Natural killer cell treated with Interleukin-12 subunit alpha and Interleukin-12 subunit beta and Interleukin-15 and Interleukin-18, amount 100 ng/mL, for 72 hours (primary cell): ENCODE measurements at places on chromosomes 12 and 14. TPM values are rescaled to one million over a fixed set of nuclear protein-coding genes. Genes with fewer than 3 reads are reported as not detected.

COPS7A gene
- total RNA-seq = 60.6 TPM

OR6J1 gene
- not detected for total RNA-seq

RPGRIP1 gene
- total RNA-seq = not detected

GLI1 gene
- 0.61 TPM for total RNA-seq

KRT75 gene
- total RNA-seq = not detected

CLEC4C gene
- total RNA-seq = not detected

SLC25A21 gene
- not detected for total RNA-seq

IL22 gene
- total RNA-seq = 3.4 TPM

KRT77 gene
- total RNA-seq = not detected

SLC6A12 gene
- 0.11 TPM for total RNA-seq
